ENCODE measurements at places on chromosomes 12 and 14.

DNA sequence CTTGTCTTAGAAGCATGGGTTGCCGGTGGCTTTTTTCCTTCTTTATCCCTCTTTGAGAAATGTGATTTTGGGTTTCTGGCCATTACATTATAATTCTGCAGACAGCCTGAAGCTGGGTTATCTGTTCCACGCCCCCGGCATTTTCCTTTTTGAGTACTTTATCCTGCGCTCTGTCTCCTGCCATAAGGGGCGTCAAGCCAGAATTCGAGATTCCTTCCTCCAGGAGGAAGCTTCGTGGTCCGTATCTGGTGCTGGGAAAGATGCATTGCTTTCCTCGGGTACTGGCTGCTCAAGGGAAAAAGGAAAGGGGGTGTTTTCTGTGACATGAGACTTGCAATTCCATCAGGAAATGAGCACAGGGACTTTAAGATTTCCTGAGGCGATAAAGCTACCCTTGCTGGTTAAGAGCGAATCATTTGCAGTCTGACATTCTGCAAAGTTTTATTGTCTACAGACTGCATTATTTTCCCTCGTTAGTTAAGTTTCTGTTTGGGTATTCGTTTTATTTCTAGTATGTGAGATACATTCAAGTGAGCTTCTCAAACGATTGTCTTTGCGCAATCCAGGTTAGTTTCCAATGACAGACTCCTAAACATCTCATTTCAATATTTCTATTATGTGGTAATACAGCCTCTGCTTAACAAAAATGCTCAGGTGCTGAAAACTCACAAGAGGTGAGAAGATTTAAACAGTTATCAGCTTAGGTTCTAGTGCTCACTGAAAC lies 694 bp downstream of the AKAP5 start:
- no peak for DNase-seq

DNA sequence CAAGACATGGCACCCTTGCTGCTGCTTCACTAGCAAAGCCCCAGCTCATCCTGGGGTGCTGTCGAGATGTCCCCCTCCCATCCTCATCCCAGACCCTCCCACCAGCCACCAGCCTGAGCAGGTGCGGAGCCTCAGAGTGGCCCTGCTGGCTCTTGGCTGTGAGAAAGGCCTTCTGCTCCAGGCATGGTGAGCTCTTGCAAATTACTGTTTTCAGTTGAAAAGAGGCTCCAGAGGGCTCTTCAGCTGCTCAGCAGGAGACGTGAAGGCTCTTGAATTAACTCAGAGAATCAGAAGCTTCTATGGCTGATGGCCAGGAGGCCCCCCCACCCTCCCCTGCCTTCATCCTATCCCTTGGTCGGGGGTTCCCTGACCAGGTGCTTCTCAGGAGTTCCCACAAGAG lies 44.1 kb downstream of the WSCD2 start:
- DNase-seq, result no peak

DNA sequence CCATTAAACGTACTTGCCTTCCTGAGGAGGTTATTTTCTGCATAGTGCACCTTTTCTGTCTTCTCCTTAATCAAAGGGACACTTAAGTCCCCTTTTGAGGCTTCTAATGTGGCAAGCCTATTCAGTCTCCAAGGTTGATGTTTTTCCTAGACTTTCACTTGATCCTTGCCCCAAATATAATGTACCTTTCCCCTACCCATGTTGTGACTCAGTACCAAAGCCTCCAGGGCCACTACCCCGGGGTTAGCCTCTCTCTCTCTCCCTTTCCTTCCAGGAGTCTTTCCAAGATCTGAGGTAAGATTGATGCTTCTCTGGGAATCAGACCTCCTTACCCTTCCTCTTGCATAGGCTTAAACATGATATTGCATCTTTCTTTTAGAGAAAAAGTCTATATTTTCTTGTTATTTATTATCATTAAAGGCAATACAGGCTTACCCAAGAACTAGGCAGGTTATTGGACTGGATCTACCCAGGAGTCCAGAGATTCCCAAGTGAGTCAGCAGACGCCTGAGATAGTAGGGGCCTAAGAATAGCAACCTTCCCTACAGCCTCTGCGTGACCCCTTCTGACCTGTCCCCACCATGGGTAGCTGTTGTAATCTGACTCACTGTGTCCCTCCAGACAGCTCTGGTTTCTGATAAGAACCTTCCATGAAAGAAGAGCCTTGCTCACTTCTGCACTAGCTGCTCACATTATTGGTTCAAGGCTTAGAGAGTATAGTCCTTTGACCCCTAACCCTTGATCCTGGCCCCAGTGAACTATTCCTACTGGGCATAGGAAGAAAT lies 172.9 kb downstream of the ZFP36L1 start:
- DNase-seq, result no peak

GRCh38 chr14:95664066-95664465 lies 22.2 kb upstream of the TCL1B start:
- DNase-seq, result no peak

DNA sequence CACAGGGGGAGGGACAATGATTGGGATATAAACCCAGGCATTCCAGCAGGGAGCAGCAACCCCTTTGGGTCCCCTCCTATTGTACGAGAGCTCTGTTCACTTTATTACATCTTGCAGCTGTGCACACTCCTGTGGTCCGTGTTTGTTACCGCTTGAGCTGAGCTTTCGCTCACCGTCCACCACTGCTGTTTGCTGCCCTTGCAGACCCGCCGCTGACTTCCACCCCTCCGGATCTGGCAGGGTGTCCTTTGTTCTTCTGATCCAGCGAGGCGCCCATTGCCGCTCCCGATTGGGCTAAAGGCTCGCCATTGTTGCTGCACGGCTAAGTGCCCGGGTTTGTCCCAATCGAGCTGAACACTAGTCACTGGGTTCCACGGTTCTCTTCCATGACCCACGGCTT lies 64.1 kb downstream of the E2F7 start:
- DNase-seq, result no peak

DNA sequence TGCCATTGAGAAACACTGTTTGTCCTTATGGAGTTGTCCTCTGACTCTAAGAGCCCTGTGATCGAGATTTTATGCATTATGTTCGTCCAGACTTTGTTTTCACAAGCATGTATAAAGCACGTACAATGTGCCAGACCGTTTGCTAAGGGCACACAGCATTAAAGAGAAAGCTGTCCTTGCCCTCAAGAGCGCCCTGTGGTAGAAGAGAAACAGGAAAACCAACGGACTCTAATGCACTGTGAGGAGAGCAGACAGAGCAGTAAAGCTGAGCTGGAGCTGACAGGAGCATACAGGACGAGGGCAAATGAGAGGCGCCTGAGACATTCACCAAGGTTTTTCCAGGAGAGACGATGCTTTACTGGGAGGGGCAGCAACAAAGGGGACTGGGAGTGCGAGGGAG lies 66.2 kb upstream of the OVCH1 start:
- no peak for DNase-seq

DNA sequence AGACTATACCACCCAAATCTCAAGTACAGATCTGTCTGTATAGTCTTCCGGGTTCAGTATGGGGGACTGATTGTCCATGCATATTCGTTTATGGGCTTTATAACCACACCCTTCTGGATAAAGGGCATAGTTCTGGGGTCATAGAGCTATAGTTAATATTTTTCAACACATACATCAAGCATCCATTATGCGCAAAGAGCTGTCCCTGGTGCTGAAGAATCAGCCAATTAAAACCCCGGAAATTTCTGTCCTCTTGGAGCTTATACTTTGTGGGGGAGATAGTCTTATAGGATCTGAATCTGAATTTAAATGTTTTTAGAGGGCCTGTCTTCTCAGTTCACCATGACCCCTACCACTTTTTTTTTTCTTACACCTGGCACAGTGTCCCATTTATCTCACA lies 256.7 kb downstream of the SUDS3 start:
- DNase-seq, result no peak

DNA sequence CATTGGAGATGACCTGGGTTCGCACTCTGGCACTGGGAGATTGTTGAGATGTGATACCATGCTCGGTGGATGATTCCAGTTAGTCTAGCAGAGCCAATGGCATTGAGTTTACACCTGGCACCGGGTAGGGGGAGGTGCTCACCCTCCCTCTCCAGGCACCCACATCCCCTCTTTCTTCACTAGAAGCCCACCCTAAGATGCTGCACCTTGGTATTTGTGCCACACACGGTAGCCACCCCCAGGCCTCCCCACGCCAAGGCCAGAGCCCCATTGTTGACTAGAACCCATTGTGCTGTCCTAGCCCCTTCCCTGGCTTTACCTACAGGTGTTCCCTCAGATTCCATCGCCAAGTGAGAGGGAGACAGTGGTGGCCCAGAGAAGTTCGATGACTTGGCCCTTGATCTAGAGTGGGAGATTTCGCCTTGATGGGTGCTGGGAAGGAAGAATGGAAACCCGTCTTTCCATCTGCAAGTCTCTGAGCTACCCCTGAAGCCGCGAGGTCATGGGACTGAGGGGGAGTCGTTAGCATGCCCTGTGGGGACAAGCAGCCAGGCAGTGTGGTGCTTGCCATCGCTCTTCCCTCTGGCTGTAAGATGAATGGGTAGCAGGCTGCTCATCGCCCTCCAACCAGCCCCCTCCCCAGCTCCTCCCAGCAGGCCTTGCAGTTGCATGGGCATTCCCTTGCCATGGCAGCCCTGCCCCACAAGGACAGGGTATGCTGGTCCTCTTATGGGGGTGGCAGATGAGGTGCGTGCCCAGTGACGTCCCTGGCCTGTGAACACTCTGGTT lies 8.7 kb downstream of the CCND2 start:
- no peak for DNase-seq

DNA sequence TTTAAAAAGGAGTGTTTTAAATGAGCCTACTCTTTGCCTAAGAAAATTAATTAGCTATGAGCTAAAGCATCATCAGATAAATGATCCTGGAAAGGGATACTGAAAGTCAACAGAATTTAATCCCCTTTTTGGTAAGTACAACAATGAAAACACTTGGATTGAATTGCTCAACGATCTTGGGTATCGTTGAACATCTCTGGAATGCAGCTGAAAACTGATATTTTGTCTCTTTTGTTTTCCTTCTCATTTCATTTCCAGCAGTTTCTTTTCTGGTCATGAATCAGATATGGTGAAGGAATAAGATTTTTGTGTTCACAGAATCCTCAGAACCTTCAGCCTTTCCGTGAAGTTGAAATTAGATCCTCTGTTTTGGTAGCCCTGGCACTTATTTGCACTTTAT lies 771.2 kb downstream of the FSCB start:
- no peak for DNase-seq

- DNase-seq, result no peak
Observed at GRCh38 chr14:74852922-74853530, 22.9 kb downstream of the PROX2 start.

DNA sequence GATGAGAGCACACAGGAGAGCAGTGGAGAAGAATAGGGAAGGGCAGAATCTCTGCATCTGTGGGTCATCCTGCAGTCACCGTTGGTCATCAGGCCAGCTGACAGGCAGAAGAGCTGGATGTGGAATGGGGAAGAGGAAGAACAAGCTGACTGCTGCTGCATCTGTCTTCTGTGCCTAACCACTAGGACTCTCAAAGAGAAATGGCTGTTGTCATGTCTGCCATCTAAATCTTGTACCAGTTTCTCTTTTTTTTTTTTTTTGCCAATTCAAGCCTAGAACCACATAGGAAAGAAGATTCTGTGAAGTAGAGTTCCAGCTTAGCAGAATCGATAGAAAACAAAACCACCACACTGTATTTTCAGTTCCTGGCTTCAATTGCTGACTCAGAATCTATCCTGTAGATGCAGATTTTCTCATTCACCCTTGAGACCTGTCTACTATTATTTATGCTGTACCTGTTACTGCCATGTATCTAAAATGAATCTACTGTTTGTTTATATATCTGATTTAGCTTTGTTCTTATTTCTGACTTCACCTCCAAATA lies 421.9 kb upstream of the PRICKLE1 start:
- no peak for DNase-seq

- no peak for DNase-seq
Observed at GRCh38 chr14:33709283-33709682, 241.6 kb downstream of the EGLN3 start.

GRCh38 chr12:64790166-64790565 lies 31.0 kb upstream of the GNS start:
- no peak for DNase-seq

DNA sequence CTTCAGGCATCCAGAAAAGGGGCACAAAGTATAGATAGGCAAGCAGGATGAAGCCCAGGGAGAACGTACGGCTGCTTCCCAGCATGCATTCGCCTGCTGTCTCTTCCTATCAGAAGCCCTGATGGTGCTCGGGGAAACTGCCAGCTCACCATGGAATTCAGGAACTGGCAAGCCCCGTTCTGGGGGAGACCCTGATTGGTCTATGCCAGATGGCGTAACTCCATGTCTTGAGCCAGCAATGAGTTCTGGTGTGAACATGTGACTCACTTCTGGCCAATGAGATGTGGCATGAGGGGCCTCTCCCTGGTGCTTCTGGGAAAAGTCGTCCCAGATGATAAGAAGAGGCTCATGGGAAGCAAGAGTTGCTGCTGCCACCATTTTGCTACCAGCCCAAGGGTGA lies 270.8 kb downstream of the BCL11B start:
- DNase-seq, result no peak

DNA sequence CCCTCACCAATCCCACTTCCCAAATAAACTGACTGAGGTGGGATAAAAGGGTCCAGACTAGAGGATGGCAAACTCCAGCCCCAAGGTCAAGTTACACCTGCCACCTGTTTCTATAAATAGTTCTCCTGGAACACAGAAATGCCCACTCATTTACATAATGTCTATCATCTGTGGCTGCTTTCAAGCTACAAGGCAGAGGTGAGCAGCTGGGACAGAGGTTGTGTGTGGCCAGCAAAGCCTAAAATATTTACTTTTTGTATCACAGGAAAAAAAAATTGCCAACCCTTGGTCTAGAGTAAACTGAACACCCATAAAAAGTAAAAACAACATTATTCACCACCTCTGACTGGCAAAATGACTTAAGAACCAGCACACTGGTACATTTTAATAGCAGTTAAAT lies 269.4 kb downstream of the RGS6 start:
- no peak for DNase-seq

DNA sequence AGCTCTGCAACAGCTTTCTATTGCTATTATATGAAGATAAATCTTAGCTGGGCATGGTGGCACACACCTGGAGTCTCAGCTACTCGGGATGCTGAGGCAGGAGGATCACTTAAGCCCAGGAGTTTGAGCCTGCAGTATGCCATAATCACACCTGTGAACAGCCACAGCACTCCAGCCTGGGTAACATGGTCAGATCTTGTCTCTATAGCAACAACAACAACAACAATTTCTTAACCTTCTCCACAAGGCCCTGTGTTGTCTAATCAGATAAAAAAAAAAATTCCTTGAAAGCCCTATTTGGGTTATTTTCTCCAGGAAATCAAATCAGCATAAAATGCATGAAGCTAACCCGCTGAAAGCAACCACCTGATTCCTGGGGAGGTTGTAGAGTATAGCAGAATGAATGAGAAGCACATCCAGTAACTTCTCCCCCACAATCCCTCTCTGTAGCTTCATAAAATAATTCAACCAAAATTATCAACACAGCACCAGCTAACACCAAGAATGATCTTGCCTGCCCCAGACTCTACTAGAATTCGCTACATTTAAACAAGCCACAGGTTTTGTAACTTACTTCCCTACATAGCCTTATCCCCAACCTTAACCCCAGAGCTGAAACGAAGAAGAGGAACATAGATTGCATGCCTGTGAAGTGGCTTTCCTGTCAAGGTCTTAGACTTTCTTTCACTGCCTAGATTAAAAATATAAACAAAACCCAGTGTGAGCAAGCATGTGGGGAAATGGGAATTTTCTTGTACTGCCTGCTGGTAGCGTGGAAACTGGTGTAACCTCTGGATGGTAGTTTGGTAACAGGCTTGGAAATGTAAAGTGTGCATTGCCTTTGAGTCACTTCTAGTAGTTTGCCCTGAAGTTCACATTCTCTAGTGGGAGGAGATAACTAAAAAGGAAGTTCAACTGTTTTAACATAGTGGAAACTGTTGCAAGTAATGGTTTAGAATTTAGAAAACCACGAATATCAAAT lies 6.0 kb upstream of the STK38L start:
- no peak for DNase-seq

- DNase-seq, result no peak
Observed at GRCh38 chr12:31631023-31631724, 28.3 kb upstream of the ETFBKMT start.

Measured in activated naive CD4-positive, alpha-beta T cell treated with anti-CD3 and anti-CD28 coated beads, Interleukin-2, amount 10 ng/mL, durations not matched to agents 7 days and 5 days (primary cell).